Stimulated activated CD8-positive, alpha-beta memory T cell treated with anti-CD3 and anti-CD28 coated beads, Interleukin-4, amount 100 ng/mL, for 1 hour (primary cell): ENCODE measurements at places on chromosomes 7 and 10.

- no peak for DNase-seq
Observed at GRCh38 chr7:5633161-5634106, 148.0 kb downstream of the RNF216 start.

- no peak for DNase-seq
Observed at GRCh38 chr10:71920540-71921323, 43.5 kb upstream of the CHST3 start.

- DNase-seq, result no peak
Observed at GRCh38 chr10:543862-544822, 145.3 kb downstream of the DIP2C start.

DNA sequence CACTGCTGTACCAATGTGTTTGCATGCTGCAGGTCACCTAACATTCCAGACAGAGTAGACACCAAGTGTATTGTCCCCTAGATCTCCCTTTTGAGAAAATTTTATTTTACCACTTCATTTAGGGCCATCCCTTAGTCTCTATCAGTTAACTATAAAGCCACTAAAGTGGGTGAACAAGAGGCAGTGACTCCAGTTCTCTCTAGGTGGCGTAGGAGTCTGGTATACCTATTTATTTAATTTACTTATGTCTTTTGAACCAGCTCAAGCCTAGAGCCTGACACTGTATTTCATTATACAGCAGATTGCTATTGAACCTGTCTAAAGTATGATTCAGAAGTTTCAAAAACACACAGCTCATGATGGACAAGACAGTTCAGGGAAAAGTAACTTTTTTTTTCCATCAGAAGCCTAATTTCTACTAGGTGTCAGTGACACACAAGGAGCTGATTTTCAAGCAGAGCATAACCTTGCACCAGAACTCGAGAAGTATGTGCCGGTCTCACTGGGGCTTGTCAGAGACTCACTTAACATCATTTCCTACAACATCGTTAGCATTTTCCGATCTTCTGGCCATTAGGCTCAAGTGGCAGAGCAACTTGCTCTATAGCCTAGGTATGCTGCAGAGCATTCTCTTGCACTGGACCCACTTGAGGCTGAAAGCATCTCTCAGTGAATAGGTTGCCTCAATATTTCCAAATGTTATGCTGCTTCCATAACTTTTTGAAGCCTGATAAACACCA lies 175.4 kb downstream of the CDC14C start:
- no peak for DNase-seq

- no peak for DNase-seq
Observed at GRCh38 chr10:69268761-69269416, 9.4 kb upstream of the HK1 start.

DNA sequence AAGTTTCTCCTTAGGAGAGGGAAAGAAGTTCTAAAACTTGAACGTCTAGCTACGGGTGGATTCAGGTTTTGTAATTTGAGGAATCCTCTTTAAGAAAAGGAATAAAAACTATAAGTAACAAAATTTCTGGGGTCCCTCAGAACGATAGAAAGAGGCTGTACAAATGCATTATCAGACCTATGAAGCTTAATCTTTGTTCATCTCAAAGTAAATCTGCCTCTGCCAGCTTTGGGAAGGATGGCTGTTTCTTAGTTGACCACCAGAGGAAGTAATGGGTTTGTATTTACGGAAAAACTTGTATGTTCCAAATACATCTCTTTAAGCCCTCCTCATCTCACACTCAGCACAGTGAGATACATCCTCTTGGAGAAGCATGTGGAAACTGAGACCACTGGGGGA lies 864 bp downstream of the PSTK start:
- DNase-seq, result no peak

GRCh38 chr7:154765118-154765517 lies 237.8 kb downstream of the PAXIP1 start:
- no peak for DNase-seq

GRCh38 chr10:85661123-85661522 lies 705.5 kb downstream of the GRID1 start:
- no peak for DNase-seq

GRCh38 chr7:112510001-112510742 lies 29.4 kb downstream of the LSMEM1 start:
- DNase-seq, result no peak

DNA sequence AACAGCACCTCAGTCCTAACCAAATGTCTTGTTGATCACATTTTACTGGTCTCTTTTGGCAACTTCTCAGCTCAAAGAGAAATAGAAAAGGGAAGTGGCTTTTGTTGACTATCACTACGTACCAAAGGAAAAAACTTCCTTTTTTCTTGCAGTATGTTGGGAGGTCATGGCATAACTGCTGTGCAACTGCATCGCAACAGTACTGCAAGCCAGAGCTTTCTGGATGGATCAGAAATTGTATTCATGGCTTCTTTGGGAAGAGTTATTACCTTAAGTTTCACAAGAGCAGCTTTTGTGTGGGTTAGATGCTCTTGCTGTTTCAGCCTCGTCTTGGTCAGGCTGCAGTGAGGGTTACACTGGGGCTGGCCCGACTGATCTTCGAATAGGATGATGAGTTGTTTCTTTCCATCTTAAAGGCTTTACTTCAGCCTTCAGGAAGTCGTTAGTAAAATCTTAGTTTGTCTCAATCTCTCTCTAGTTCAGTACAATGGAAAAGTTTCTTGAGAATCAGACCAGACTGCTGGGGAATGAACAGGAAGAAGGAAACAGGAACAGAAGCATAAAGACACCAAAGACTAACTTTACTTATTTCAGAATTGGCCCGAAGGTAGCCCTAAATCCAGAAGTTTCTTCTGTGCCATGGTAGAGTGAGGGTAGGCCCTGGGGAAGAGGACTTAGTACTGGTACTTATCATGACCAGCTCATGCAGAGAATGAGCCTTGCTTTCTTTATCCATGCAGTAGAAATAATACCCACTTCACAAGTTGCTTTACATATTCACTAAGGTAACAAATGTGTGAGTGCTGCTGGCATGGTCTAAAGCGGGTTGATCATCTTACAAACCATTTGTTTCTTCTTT lies 153.6 kb downstream of the CELF2 start:
- no peak for DNase-seq

- no peak for DNase-seq
Observed at GRCh38 chr10:10855151-10855581, 162.5 kb upstream of the CELF2 start.

GRCh38 chr10:7986851-7987250 lies 67.6 kb upstream of the GATA3 start:
- DNase-seq, result no peak

DNA sequence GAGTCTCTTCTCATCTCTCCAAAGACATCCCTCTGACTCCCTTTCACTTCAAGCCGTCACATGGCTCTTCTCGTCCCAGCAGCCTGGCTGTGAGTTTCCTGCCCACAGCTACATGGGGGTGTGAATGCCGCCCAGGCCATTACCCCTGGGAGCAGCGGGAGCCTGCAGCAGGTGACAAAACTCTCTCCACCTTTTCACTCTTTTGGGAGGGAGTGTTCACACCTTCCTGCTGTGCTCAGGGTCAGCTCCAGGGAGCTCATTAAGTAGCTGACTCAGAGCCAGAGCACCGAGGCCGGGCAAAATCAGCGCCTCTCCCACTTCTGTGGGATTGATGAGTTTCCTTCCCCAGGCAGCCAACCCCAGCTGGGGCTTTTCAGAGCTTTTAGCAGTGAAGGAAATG lies 271.3 kb downstream of the TYW1 start:
- no peak for DNase-seq

GRCh38 chr7:73429622-73430505 lies 3.7 kb upstream of the FZD9 start:
- no peak for DNase-seq

GRCh38 chr10:121444520-121445165 lies 153.6 kb downstream of the FGFR2 start:
- no peak for DNase-seq

GRCh38 chr7:36602511-36602910 lies 121.8 kb downstream of the AOAH start:
- no peak for DNase-seq

DNA sequence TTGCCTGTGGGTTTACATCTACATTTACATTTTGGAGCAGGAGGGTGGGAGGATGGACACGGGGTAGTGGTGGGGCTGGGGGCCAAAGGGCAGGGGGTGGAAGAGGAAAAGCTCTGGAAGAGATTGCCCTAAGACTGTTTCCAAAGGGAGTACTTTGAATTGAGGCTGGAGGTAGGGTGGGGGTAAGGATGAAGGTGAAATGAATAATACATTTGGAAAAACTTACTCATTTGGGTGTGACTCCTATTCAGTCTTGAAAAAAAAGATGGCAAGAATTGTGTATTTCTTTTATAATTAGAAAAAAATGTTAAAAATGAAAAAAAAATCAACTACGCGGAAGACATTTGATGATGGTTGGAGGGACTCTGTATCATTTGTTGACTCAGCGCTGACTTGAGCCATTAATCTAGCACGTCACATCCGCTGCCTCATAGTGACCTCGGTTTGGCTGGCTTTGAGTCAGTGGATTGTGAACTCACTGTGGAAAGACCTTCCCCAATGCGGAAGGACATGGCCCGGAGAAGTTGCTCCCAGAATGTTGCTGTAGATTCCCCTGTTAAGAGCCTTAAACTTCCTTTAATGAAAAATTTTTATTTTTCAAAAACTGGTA lies 2.8 kb downstream of the FAM180A start:
- DNase-seq, result no peak

DNA sequence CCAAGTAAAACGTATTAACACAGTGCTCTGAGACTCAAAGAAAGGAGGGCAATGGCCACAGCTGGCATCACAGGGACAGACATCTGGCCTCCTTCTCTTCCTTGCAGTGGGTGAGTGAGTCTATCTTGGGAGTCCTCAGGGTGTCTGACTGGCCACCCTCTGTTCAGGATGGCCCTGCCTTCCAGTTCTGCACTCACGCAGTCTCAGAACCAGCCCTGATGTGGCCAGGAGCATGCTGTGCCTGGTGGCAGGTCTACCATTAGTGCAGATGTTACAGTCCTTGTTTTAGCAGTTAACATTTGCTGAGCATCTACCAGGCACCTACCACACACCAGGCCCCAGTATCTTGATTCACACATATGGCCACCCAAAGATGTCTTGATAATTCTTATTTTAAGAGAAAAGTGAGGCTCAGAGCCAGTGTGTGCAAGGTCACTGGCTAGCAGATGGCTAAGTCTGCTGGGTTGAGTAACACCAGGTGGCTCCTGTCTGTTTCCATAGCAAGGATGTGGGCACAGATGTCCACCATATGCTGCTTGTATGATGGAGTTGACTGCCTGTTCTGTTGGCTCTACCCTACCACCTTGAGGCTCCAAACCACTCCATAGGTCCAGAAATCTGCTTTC lies 23.2 kb upstream of the ARHGAP22 start:
- DNase-seq, result no peak

DNA sequence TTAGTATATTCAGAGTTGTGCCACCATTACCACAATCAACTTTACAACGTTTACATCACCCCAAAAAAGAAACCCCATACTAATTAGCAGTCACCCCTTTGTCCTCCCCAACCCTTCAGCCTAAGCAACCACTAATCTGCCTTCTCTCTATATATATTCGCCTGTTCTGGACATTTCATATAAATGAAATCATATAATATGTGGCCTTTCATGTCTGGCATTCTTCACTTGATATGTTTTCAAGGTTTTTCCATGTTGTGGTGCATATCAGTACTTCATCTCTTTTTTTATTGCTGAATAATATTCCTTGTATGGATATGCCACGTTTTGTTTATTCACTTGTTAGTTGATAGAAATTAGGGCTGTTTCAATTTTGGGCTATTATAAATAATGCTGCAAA lies 70.4 kb downstream of the AASS start:
- no peak for DNase-seq

DNA sequence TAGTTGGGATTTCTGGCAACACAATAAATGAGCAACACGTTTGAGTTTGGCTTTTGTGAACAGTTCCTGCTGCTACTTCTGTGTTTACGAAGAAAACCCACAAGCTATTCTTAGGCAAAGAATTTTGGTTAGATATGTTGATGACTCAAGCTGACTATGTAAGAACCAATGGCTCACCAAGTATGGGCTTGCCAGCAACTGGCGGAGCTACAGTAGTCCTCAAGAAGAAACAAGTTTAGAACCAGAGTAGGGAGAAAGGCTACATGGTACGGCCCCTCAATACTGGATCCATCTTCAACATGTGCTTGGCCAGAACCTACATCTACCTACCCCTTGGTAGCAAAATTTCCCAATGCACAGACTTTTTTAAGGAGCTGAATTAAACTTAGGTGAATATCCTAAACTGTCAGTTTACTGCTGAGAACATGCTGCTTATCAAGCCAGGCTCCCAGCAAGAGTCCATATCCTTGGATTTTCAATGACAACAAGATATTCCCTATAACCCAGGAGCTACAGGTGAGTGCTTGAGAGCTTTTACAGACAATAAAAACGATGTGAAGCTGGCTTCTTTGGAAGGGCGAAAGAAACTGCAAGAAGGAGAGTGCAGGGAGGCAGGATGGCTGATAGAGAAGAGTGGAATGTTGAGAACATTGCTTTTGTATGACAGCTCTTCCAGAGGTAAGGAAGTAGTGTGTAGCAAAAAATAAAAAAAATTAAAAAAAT lies 74.3 kb upstream of the ASAH2 start:
- DNase-seq, result no peak

DNA sequence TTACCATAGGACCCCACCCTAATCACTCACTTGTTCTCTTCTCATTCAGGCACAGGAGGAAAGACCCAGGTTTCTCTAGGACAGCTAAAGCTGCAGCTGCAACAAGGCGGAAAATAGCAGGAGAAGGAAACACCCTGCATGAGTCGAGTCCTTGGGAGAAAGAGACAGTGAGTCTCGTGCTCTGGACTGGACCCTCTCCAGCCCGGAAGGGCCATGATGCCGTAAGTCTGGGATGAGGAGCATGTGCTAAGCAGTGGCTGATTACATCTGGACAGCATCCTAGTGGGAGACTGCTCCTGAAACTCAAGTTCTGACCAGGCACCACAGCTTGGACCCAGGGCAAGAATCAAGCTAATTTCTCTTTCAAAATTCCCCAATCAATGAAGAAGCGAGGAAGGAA lies 39.4 kb downstream of the FBXW4 start:
- no peak for DNase-seq

GRCh38 chr10:51667678-51668335 lies 31.6 kb downstream of the CSTF2T start:
- DNase-seq, result no peak

- no peak for DNase-seq
Observed at GRCh38 chr10:71072131-71072822, 140.1 kb upstream of the UNC5B start.

- DNase-seq, result no peak
Observed at GRCh38 chr7:102889851-102890250, 22.9 kb upstream of the LRRC17 start.
